ENCODE measurements at places on chromosomes 5 and 9.

DNA sequence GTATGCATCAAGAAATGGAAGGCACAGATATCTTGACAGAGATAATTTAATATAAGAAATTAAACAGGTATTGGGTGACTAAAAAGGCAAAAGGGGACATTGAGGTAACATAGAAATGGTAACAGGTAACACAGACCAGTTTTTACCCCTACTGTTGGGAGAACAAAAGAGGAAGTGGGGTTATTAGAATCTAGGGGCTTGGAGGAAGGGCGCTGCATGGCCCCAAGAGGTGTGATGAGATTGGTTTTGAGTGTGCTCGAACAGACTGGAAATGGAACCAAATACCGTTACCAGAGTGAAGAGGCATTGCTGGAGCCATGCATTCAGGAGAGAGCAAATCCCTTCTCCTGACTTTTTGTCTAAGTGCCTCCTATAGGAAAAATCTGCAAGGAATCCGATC lies 193.9 kb downstream of the ALDH1A1 start:
- no peak for DNase-seq

DNA sequence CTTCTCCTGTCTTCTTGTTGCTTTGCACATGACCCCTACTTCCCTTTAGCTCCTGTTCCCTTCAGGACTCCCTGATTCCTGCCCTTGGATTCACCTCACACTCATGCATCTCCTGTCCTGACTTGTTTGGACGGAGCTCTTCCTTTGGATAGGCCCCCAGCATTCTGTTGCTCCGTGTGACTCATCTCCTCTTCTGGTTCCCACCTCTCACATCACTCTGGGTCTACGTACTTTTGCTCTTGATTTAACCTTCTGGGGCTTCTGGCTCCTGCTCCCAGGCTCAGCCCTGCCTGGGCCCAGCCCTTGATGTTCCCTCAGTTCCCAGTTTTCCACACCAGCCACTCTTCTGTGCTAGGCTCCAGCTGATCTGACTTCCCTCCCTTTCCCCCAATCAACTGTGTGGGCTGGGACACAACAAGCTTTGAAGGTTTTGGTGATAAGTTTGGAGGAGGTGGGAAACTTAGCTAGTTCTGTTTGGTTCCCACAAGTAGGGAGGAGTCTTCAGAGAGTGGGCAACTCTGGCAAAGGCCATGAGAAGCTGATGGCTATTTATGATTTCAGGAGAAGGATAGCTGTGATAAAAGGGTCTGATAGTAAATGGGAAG lies 331.5 kb downstream of the ARHGEF28 start:
- no peak for DNase-seq

DNA sequence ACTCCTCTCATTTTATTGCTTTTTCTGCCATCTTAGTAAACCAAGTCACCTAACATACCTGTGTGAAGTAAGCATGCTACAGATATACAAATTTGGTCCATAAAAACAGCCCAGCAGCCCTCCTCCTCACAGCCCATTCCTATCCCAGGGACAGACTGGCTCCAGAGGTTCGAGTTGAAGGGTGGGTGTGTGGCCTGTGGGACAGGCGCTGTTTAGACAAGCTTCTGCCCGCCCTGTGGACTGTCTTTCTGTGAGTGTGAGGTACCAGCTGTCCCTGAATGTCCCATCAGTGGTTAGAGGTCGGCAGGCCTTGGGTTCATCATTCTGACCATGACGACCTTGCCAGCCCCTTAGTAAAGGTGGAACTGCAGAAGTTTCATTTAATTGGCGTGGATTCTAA lies 82.0 kb downstream of the WNK2 start:
- no peak for DNase-seq

DNA sequence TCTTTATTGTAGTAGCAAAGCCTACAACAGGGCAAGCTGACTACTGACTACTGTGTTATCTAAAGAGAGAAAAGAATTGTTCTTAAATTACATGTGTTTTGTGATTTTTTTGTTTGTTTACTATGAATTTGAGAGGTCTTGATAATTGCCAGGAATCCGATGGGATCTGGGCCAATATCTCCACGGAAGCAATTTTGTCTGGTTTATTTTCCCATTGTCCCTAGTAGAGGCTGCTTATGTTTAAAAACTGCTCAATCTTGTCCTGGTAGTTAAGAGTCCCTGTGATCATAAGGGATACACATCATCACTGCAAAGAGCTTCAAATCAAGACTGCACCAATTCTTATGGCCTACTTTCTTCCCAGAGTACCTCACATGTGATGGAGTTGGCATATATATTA lies 94.4 kb downstream of the GLDC start:
- DNase-seq, result no peak

- DNase-seq, result no peak
These were observed 47.9 kb upstream of the SMAD5 start for GRCh38 chr5:136084698-136085097.

DNA sequence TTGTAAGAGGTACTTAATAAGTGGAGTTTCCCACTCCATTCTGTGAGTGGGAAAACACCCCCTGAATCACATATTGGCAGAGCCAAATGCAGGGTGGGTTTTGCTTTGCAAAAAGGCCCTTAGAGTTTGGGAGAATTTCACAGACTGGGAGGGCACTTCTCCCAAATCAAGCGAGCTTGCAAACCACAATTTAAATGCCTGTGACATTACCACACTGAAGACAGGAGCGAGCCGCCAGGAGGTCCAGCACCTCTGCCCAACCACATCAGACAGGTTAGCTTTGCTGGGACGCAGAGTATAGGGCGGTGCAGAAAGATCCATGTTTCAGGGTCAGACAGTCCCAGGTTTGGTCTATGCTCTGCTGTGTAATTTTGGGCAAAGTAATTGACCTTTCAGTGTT lies 2.3 kb downstream of the ALAD start:
- DNase-seq, result no peak

DNA sequence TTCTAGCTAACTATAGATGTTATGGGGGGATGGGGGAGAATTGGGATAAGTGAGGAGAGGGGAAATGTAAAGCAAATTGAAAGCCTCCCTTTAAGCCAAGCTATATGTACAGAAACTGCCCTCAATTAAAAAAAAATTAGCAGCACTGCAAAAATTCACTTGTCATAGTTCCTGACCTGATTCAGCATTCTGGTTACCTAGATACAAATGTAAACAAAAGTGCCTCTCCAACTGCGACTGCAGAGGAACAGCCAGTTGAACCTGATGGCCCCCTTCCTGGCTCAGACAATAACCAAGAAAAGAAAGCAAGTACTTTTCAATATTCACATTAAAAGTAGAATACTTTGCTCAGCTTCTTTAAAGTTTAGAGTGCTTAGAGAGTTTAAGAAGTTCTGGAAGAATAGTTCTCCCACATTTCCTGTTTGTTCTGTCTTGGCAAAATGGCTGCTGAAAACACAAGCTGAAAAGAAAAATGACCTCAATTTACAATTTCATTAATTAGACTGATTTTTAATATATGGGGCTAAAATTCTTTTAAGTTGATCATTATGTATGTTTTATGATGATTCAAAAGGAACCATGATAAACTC lies 1.5 kb downstream of the FAM81B start:
- DNase-seq, result no peak

GRCh38 chr5:172716796-172717313 lies 54.1 kb downstream of the DUSP1 start:
- DNase-seq, result peak; percentile 75

- no peak for DNase-seq
These were observed 80.1 kb downstream of the EGFLAM start for GRCh38 chr5:38338455-38338854.

- DNase-seq, result no peak
These were observed 7.6 kb upstream of the AHRR start for GRCh38 chr5:313806-314376.

- no peak for DNase-seq
These were observed 544 bp upstream of the SNX24 start for GRCh38 chr5:122844910-122845228.

DNA sequence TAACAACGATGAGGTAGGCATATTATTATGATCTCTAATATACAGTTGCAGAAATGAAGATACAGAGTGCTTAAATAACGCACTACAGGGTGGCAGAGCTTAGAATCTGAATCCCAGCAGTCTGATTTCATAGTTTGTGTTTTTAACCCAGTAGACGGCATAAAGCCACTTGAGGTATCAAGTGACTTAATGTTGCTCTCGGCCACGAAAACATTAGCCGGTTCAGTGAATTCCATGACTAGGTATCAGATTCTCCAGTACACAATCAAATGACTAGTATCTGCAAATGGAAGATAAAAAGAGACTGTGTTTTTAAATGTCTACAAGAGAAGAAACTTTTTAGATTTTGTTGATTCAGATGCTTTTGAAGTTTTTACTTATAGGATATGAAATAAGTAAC lies 24.8 kb downstream of the SMC2 start:
- DNase-seq, result no peak

DNA sequence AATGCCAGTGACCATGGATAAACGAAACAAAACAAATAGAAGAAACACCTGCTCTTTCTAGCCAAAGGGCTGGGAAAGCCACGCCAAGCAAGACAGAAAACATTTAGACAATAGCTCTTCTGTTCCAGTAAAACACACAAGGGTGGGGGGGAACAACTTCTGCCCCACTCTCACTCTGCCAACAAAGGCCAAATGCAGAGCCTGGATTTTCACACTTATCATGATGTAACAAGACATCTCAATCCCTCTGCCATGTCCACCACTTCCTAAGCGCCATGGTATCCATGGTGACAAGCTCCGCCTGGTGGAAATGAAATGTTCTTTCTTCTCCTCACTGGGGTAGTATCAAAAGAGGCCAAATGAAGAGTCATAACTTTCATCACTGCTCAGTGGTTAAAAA lies 60.6 kb downstream of the DRD1 start:
- no peak for DNase-seq

DNA sequence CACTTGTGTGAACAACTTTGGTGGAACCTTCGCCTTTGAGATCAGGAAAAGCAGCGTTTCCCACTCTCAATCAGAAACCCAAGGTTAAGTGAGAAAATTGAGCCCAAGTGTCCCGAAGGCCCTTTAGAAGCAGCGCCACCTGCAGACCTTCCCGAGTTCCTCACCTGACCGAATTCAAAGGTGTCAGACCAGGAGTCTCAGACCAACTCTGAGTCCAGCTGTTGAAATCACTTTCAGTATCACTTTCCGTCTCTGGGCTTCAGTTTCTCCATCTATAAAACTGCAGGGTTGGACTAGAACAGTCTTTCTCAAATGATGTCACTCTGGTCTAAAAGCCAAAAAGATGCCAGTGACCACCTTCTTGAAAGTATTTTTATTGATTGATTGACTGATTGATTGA lies 31.7 kb upstream of the GRHPR start:
- no peak for DNase-seq

DNA sequence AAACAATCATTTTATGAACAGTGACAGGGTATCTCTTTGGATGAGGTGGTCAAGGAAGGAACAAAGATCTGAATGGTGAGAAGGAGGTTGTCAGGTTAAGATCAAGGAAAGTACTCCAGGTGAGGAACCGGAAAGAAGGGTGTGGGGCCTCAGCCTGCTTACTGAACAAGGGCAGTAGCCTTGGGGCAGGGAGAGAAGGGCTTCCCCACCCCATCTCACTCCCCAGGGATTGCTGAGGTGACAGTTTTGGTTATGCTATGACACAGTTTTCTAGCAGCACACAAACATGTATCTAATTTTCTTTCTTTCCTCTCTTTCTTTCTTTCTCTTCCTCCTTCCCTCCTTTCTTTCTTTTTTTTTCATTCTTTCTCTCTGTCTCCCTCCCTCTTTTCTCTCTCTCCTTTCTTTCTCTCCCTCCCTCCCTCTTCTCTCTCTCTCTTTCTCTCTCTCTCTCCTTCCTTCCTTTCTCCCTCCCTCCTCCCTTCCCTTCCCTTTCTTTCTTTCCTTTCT lies 4.1 kb upstream of the HDHD3 start:
- DNase-seq, result no peak

DNA sequence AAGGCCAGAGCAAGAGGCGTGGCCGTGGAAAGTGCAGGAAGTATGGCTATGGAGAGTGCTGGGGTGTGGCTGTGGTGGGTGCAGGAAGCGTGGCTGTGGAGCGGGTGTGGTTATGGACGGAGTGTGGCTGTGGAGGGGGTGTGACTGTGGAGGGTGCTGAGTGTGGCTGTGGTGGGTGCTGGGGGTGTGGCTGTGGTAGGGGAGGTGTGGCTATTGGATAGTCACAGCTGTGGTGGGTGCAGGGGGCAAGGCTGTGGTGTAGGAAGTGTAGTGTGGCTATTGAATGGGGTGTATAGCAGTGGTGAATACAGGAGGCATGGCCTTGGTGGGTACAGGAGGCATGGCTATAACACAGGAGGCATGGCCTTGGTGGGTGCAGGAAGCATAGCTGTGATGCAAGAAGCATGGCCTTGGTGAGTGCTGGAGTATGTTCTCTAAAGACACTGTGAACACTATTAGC lies 40.8 kb upstream of the SPATA31C2 start:
- DNase-seq, result no peak

DNA sequence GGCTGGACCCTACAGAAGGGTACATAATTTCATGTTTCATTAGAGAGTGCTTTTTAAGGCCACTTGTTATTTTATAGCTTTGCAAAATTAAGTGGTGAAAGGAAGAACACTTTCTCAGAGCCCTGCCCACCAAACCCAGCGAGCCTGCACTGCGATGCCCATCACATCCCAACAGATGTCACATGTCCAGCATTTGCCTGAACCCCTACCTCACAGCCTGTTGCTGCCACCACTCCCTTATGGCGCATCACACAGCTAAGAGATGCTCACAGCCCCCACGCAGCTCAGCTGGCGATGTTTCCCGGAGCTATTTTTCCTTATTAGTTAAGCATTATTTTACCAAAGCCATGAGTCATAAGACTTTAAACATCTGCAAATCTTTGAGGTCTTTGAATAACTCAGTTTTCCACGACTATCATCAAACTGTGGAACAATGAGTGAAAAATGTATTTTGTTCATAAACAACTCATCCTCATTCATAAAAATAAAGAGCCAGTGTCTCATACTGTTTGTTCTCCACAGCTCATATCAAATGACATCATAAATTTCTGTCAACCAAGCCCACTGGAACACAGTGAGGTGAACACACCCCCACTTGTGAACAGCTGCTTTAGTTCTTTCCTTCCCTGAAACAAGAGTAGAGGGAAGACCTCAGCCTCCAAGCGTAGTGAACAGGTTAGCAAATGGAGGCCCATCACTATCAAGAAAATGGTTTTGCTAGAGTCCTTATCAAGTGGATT lies 104.9 kb downstream of the SYK start:
- DNase-seq, result no peak

GRCh38 chr5:88944751-88945531 lies 62.0 kb upstream of the MEF2C start:
- no peak for DNase-seq

GRCh38 chr9:129897263-129897662 lies 62.0 kb downstream of the USP20 start:
- no peak for DNase-seq

DNA sequence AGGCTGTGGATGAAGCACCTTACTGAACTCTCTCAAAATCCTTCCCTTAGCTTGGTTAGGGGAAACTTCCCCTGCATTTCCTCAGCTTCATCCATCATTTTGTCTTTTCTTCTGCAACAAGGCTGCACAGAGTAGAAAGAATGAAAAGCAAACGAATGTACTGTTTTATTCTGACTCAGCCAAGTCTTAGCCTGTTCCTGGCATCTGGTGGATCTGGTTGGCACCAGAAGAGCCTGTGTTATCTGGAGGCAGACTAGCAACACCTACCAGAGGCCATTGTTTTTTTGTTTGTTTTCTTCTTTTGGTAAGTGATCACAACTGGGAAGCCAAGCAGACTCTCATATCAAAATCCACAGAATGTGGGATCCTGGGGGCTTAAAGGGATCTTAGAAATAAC lies 200.7 kb downstream of the FANCC start:
- no peak for DNase-seq
